ENCODE measurements at places on chromosomes 5 and 9.

DNA sequence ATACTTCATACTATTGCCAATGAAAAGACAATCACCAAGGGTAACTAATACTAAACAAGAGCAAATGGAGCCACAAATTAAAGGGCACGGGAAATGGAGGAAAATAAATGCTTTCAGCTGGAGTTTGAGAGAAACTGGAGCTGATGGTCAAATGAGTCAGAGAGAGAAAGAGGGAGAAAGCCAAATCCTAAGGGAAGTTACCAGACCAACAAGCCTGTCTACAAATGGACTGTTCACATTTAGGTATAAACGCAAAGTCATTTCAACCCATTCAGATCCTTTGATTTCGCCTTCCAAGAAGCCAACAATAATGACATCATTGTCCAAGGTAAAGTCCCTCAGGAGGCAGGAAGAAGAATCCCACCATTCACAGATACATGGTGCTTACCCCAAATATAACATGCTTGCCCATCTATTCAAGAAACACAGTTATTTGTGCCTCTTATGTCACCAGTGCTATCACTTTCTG, 351.8 kb downstream of the RAB3C start:
- DNase-seq: no peak

DNA sequence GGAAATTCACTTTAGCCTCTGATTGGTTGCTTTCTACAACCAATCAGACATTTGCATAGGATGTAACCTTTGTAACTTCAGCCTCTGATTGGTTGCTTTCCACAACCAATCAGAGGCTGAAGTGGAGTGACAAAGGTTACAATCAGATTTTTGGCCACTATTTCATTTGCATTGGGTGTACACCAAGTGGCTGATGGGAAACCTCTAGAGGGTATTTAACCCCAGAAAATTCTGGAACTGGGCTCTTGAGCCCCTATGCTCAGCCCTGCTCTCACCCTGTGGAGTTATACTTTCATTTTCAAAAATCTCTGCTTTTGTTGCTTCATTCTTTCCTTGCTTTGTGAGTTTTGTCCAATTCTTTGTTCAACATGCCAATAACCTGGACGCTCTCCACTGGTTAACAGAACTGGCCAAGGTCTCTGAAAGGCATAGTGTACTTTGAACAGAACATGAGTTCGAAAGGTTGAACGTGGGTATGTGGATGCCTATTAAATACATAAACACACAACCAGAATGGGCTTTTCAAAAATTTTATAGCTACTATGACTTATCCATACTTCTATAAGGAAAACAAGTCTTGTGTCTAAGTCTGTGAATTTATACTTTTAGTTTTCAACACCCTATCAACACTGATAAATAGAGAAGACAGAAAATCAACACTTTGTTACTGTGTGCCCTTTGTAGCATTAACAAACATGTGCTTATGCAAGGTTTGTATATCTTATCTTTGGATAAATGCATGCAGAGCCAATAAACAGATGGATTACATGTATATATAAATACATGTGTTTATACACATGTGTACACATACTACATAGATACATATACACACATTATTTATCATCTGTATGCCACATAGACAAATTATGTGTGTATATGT, 568.1 kb downstream of the CTNND2 start:
- DNase-seq: no peak

GRCh38 chr5:58335518-58335917, 124.4 kb downstream of the PLK2 start:
- no peak for DNase-seq

DNA sequence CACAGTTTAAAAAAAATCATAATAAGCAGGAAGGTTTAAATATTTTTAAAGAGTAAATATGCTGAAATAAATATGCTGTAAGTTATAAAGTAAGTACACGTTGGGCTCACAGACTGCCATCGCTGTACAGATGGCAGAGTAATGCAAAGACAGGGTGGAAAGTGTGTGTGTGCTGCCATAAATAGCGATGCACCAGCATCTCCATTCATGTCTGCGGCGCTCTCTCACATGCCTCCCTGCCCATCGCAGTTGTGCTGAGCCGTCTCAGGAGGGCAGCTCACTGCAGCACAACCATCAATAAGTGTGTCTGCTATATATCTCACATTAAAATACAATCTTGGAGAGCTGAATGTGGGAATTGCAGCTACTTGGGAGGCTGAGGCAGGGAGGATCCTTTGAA, 14.3 kb downstream of the MOCS2 start:
- DNase-seq: no peak

GRCh38 chr9:127388856-127389238, 8.1 kb upstream of the SLC2A8 start:
- no peak for DNase-seq
